Ecto neural progenitor cell (in vitro differentiated cells): ENCODE measurements at places on chromosomes 3 and 15.
A peak's percentile ranks its signal among the peaks of the same experiment; 100 is the strongest.

GRCh38 chr3:174035328-174035886 lies 637.9 kb downstream of the NLGN1 start:
- no peak for DNase-seq

- no peak for DNase-seq
These were observed 328.0 kb upstream of the DNAJC19 start for GRCh38 chr3:181317508-181317907.

DNA sequence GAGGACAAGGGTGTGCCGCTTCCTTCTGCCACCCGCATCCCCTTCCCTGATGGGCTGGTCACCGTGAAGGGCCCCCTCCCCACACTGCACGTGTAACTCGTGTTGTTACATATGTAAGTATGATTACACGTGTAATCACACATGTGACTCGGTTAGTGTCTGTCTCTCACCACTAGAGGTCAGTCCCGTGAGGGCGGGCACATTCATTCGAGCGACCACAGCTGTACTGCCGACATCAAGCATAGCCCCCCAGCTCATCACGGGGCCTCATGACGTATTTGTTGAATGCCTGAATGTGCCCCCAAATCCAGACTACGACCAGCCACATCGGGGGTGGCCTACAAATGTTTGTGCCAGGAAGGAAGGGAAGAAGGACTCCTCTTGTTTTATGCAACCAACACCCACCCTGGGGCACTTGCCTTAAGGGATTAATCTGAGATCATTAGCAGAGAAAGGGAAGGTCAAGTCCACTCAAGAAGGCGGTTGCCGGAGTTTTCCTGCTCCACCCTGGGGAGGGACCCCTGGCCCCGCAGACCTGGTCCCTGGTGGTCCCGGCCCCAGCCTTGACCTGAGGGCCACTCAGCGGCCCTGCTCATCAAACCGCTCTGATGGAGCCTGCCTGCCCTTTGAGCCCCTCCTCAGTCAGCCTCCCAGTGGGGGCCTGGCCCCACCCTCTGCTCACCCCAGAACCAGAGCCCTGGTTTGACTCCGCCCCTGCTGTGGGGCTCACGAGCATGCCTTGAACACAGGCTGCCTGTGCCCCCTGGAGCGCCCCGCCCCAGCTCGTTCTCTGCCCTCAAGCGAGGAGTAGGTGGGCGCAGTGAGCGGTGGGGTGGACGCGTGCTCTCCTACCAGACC lies 52.8 kb downstream of the RGMA start:
- no peak for DNase-seq

DNA sequence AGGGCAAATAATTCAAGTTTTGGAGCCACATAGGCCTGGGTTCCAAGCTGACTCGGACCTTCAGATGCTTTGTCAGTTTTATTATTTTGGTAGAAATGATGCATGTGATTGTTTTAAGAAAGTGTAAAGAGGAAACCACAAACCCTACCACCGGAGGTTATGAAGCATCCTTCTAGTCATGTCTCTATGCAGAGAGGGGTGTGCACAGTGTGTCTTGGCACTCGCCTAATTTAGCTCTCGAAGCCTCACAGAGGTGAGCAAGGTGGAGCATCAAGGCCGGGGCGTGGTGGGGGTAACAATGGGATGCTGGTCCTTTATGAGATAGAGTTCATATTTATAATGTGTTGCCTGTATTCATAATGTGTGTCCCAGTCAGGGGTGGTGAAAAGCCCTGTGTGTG lies 63.7 kb upstream of the SMAD6 start:
- DNase-seq, result no peak

GRCh38 chr3:152593242-152593641 lies 241.7 kb upstream of the P2RY1 start:
- no peak for DNase-seq

DNA sequence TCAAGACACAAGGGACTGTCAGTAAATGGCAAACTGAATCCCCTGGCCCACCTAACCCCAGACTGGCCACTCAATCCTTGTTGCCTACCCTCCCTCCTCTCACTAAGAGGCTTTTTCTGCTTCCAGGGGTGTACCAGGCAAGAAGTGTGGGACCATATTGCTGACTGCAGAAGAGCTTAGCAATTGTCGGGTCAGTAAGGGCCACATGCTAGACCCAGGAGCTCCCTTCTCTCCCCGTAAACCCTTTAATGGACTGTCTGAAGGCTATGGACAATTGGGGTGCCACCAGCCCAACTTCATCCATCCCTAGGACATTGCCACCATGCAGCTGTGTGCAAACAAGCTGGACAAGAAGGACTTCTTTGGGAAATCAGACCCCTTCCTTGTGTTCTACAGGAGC lies 8.8 kb downstream of the CPNE9 start:
- no peak for DNase-seq

GRCh38 chr3:50616003-50616769 lies 765 bp upstream of the MAPKAPK3 start:
- peak; percentile 90 for DNase-seq

GRCh38 chr15:65410036-65410435 lies 12.7 kb downstream of the IGDCC4 start:
- no peak for DNase-seq

GRCh38 chr3:162643245-162643644 lies 1146.6 kb downstream of the OTOL1 start:
- DNase-seq, result no peak

- DNase-seq, result no peak
These were observed 4.0 kb downstream of the EPHB3 start for GRCh38 chr3:184565421-184566211.

GRCh38 chr15:50881121-50882048 lies 27.1 kb upstream of the AP4E1 start:
- no peak for DNase-seq

DNA sequence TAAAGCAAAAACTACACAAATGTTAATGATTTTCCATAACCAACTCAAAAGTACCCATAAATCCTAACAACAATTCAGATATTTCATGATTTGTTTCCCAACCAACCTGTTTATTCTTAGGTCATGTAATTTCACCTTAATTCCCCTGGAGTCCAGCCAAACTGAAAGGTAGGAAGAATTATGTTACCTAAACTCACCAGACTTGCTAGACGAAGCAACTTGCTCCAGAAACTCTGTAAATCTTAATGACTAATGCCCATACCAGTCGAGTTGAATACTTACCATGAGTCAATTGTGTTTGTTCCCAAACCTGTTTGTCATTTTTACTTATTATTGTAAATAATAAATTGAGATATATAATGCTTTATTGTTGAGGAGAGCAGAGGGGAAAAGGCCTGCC lies 1030.0 kb downstream of the TBL1XR1 start:
- DNase-seq, result no peak

DNA sequence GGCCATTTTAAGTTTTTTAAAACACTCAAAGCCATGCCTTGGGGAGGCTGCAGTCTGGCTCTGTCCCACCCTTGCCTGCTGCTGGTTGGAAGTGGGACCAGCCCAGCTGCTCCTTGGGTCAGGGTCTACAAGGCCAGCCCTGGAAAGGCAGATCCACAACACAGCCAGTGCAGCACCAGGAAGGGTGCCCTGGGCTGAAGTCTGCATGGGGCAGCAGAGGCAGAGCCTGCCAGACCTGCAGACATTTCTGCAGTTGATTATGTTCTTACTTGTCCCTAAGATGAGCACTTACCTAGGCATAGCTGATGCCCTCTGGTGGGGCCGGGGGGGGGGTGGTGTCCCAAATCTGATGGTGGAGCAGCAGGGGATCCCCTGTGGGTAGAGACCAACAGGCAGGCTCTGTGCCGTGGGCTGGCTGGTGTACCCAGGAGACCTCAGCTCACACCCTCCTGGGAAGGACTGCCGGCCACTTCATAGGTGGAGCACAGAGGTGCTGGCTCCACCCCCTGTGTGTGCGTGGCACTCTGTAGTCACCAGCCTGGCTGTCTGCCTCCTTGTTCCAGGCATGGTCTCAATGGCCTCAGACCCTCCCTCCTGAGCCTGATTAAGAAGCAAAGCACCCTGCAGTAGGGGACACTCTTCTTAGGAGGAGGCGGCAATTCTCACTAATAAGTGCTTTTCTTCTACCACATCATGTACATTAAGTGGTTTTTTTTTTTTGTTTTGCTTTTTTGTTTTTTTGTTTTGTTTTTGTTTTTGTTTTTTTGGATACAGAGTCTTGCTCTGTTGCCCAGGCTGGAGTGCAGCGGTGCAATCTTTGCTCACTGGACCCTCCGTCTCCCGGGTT lies 97.4 kb upstream of the KLF13 start:
- no peak for DNase-seq

- DNase-seq, result no peak
These were observed 90.5 kb downstream of the LPP start for GRCh38 chr3:188244395-188244861.

DNA sequence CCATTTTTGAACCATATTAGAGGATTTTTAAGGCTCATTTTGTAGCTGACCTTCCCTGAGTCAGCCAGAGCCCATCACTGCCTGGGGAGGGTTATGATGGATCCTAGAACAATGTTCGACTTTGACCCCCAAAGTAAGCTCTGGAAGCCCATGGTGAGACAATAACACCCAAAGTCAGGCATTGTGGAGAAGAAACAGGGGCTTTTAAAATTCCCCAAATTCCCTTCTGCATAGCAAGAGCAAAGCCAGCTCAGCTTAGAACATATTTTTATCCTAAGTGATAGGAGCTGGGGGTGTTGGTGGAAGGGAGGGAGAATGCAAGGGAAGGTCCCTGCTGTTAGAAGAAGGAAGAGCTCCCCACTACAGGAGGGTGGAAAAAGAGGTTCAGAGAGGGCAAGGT lies 4.0 kb downstream of the ITGA11 start:
- DNase-seq, result no peak

DNA sequence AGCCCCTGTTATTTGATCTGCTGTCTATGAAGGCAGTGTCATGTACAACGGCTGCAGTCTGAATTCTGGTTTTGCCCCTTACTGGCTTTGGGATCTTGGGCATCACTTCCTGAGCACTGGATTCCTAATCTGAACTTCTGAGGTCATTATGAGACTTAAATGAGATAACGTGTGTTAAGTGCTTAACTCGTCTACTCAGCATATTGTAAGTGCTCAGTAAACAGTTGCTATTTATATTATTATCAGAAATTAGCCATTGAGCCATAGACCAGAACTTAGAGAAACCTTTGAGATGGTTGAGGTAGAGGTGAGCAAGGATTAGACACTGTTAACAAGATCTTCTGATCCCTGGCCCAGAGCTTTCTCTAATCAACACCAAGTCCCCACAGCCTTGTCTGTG lies 284.1 kb upstream of the ONECUT1 start:
- DNase-seq, result no peak

- no peak for DNase-seq
These were observed 71.4 kb downstream of the OCA2 start for GRCh38 chr15:28027714-28028076.

DNA sequence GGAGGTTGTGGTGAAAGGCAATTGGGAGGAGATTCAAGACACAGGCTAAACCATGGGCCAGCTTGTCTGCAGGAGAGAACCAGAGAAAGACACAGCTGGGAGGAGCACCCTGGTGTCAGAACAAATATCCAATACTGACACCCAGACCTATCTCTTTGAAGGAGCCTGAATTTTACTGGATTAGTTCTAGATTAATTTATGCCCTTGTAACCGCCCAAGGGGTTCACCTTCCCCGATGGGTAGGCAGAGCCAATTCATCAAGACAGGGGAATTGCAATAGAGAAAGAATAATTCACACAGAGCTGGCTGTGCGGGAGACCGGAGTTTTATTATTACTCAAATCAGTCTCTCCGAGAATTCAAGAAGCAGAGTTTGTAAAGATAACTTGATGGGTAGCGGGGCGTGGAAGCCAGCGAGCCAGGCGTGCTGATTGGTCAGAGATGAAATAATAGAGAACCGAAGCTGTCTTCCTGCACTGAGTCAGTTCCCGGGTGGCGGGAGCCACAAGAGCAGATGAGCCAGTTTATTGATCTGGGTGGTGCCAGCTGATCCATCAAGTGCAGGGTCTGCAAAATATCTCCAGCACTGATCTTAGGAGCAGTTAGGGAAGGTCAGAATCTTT lies 31.4 kb upstream of the GK5 start:
- no peak for DNase-seq

DNA sequence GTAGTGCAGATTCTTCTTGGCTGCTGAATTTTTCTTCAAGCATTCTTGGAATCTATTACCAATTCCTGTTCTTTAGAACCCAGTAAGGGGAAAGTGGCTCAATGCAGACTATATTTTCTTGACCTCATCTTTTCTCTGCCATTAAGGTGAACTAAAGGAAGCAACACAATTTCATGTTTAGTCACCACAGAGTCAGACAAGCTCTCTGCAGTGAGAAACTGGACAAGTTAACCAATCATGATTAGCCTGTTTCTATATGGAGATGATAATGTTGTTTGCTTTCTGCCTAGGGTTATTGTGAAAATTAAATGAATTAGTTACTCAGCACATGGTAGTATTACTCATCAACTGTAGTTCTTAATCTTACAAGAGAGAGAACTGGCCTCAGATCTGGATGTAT lies 1075.1 kb downstream of the AGBL1 start:
- DNase-seq, result no peak

GRCh38 chr3:39216176-39216790 lies 23.9 kb upstream of the XIRP1 start:
- no peak for DNase-seq

GRCh38 chr15:71256934-71257664 lies 141.8 kb downstream of the THSD4 start:
- no peak for DNase-seq

DNA sequence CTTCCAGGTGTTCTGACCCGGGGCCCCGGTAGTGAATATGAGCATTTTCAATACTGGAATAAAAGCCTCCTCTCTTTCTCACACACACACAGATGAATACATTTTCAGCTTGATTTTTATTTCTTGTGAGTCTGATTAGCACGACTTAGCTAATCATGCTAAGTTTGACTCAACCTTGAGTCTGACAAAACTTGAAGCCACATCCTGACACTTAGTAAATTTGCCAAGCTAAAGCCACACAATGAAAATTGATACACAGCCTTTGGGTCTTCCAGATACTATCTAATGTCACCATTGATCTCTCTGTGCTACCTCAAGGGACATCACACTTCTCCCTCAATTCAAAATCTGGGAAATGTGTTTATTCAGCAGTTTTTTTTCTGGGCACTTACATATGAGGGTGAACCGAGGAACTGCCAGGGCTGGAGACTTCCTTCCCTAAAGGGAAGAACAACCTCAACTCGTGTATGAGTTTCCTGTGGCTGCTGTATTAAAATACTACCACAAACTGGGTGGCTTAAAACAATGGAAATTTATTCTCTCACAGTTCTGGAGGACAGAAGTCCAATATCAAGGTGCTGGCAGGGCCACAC lies 18.6 kb downstream of the TMEM266 start:
- DNase-seq, result no peak
